ENCODE measurements at places on chromosomes 4 and X.

DNA sequence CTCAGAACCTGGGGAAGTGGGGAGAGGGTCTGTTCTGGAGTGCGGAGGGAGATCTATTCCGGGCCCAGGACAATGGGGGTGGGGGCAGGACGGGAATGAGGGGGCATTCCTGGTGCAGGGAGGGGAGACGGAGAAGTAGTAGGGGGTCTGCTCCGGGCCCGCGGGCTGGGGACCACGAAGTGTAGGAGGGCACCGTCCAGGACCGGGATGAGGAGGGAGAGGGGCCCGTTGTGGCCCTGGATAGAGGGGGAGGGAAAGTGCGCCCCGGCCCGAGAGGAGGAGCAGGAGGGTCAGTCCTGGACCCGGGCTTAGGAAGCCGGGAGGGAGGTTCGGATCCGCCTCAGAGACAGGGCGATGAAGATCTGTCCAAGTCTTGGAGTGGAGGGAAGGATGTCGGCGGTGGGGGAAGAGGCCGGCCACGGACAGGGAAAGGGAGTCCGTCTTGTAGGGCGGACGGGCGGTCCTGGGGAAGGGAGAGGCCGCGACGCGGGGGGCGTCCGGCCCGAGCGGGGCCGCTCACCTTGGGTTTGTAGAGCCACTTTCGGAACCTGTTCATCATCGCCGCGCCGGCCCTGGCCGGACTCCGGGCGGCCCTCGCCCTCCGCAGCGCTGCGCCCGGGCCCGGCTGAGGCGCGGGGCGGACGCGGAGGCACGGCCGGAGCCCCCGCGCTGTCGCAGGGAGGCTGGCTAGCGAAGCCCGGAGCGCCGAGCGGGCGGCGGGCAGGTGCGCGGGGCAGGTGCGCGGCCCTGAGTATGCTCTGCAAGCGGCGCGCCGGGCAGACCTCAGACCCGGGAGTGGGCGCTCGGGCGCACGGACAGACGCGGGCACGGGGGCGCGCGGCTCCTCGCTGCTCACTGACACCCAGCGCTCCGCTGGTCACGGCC is at the start of gene ZFYVE28:
Gene ZFYVE28, minus strand, starts transcription at position 881 of the 885 bp plus-strand sequence. Its CDS starts 322 bp downstream, at position 559.
- DNase-seq, result no peak

DNA sequence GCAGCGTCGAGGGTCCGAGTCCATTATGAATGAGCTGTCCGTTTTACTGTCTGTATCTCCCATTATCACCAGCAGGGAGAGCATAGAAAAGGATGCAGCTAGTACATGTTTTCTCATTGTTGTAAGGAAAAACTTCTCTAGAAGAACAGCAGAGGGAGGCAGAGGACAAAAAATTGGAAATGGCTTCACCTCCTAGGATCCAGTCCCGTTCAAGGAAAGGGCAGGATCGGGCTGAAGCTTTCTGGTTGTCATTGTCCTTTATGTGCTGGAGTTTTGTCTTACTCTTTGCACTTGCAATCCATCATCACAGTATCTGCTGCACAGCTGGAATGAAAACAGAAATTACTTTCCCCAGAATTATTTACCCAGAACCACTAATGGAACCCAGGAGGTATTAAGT is 14.7 kb downstream of the NDP start:
- peak; percentile 16 for DNase-seq

GRCh38 chr4:75087865-75088264 is 154.9 kb downstream of the PARM1 start:
- no peak for DNase-seq

DNA sequence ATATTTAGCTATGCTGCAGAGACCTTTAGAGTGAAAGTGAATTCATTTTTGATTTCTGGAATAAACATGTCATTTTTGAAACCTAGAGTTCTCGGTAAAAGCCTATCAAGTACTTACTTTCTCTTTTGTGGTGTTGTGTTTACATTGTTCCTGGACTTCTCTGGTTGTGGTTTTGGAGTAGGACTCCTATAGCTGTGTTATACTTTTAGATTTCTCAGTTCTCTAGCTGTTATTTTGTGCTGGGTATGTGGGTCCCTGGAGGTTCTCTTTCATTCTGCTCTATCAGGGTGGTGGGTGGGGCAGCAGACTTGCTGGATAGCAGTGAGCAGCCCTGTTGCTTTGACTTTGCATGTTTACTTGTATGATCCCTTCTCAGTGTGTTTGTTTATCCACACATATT is 25.6 kb upstream of the MSMO1 start:
- no peak for DNase-seq

DNA sequence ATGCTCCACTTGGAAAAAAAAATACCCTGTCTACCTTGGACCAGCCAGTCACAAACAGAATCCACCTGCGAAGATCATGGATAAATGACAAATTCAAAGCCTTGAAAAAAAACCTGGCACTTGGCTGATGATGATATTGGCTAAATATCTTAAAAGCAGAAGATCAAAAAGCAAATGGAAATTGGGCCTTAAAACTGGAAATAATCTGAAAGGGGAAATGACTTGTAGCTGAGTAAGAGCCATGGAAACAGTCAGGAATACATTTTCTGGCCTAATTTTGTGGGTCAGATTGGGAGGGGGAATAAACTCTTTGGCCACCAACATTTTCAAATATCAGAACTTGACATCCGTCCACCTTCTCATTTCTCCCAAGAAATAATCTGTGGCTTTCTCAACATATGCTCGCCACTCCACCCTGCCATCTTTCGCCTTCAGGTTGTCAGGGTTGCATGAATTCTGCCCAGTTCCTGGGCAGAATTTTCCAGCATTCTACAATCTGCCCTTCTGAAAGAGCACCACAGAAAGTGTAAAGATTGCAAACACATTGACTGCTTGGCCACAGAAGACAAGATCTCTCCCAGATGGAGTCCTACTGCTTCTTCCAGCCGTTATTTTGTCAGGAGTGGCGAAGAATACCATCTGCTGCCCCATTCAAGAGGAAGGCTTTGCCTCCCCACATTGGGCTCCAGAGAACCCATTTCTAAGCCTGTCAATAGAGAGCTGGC is 1.7 kb upstream of the NDP start:
- DNase-seq, result no peak

DNA sequence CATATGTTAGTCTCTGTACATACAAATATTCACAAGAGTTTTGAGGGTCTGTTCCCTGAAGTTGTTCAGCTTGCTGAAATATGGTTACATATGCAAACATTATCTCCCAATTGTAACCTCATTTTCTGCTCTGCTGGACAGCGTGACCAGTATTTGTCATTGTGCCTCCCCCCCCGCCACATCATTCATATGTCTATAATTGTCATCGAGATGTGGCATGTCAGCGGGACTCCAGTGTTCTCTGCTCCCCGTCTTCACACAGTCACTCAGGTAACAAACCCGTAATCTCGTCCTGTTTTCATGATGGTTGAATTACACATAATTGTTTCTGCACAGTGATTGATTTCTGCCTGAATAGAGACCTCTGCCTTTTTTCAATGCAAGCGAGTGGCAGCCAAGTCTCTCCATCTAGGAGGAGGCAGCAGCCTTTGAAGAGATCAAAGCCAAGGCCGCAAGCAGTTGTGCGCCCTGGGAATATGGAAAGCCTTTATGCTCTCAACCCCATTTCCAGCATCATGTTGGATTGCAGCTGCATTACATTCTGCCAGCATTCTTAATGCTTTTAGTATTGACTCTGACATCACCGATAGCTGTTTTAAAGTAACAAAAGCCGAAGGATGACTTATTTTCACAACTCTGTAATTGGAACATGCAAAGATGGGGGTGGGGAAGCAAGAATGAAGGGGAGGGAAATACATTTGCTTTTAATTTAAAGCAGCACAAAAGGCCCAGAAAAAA is 27.4 kb downstream of the LEF1 start:
- no peak for DNase-seq

DNA sequence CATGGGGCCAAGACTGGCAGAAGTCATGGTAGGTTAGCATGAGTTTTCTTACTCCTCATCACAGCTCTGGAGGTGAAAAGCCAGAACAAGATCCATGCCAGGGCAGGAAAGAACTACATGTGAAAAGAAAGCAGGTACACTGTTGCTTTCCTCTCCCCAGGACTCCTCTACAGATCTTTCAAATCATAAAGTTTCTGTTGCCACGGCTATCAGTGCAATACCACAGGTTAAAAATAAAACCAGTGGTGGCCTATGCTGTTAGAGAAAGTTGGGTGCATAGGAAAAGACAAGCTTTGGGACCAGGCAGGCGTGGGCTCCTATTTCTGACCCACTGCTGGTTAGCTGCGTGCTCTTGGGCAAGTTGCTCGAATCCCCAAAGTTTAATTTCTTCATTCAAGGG is 81.4 kb downstream of the SH3RF1 start:
- DNase-seq, result no peak

DNA sequence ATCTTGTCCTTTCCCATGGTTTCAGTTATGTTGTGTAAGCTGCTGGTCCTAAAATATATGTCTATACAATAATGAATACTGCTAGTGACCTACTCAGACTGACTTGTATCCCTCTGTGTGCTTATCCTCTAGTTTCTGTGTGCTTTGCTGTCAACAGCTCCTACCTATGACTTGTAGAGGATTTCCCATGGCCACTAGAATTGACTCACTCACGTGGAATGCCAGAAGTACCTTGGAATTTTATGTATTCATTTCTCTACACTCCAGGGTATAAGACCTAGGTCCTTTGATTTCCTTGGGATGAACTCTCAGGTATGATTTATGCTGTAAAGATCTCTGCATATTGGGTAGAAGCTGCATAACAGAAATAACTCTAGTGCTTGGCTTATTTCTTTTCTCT is 279.9 kb upstream of the SLIT2 start:
- no peak for DNase-seq

GRCh38 chr4:158250321-158250720 is 40.0 kb downstream of the TMEM144 start:
- no peak for DNase-seq

- no peak for DNase-seq
Observed at GRCh38 chr4:89483833-89484232, 176.2 kb upstream of the GPRIN3 start.

GRCh38 chr4:7651461-7651921 is 216.8 kb upstream of the PSAPL1 start:
- no peak for DNase-seq

- no peak for DNase-seq
Observed at GRCh38 chr4:122090989-122091388, 61.1 kb upstream of the BLTP1 start.

GRCh38 chr4:183263787-183264386 is 56.2 kb downstream of the CLDN22 start:
- no peak for DNase-seq

DNA sequence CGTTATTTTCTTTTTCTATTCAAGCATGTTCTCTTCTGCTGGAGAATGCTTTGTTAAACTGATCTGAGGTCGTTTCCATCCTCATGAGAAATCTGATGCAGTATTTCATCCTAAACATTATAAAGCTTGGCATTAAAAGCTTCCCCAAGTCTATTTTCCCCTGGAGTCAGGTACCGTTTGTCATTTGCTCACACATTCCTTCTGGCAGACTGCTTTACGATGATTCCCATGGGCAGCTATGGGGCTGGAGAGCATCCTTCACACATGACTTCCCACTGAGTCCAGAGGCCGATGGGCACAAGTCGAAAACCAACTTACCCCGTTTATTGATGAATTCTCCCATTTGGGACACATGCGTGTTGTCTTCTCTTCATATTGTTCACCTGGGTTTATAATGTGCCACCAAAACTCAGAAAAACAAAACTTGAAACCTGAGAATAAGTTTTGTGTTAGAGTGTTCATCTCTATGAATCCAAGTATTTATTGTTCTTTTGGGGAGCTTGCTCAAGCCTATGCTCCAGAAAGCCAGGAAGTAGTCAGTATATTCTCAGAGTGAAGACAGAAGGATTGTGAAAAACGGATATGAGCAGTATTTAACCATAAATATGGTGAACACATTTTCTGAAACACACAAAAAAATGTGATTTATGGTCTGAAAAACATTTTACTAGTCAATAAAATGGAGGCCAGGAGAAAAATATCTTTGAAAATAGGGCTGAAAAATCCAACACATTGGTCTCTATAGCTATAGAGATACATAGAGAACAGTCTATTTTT is 298.8 kb upstream of the NOCT start:
- no peak for DNase-seq

DNA sequence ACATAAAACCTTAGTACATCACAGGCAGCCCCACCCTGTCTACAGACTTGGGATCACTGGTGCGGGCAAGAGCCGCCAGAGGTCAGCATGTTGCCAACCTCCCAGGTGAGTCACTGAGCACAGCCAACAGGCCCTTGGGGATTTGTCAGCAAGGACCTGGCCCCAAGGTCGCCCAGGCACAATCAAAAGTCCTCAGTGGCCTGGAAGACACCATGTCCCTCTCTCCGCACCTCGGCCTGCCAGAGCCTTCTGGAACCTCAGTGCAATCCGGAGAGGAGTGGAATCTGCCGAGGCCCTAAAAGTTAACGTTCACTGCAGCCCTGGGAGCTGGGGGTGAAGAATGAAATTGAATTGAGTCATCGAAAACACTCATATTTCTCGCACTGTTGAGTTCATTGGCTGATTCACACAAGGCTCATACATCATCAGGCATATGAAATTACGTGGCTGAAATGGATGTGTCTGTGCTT is 74.3 kb downstream of the WFS1 start:
- DNase-seq, result no peak

DNA sequence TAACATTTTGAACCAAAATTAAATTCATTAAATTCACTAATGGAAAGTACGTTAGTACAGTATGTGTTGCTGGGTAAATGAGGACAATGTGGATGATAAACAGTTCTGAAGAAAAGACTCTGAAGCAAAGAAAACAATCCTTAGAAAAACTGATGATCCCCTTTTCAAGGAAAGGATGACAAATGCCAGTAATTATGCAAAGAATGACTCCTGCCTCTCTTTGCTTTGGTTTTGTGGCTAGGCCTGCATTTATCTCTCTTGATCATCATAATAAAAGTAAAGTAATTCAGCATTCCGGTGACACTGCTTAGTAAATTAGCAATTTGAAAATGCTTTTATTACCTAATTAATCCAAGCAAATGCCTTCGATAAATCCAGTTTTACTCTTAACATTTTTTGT is 652.2 kb upstream of the DIPK2B start:
- no peak for DNase-seq

DNA sequence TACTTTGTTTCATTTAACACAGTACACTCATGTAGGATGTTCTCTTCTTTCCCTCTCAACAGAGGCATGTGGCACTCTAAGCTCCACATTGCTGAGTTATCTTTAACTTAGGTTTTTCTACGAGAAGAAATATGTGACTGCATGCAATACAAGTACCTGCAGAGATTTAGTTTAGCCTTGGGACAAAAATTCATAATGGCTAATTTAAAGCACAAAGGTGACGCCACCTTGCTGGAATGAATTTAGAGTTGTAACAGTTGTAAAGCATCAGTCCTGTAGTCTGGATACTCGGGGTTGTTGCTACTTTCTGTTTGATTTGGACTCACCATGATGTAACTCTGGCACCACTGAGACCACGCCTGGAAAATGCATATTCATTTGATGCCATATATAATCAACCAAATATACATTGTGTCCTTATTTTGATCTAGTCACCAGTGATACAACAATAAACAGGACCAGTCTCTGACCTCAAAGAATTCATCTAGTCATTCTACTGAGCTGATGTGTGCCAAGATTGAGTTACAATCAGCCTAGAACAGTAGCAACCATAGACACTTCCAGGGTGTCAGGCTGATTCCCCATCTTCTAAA is 451.0 kb upstream of the ZFP42 start:
- no peak for DNase-seq
